Natural killer cell treated with Interleukin-12 subunit alpha and Interleukin-12 subunit beta and Interleukin-15 and Interleukin-18, amount 100 ng/mL, for 72 hours (primary cell): ENCODE measurements at places on chromosomes 1 and 21. TPM values are rescaled to one million over a fixed set of nuclear protein-coding genes. Genes with fewer than 3 reads are reported as not detected.

- H3K27me3 ChIP-seq: no peaks in the 10 kb centered on the region
- H3K4me1 ChIP-seq: peaks cover 50% of the 10 kb centered on the region
- DNase-seq: no peak
- peak overlapping the region; percentile 89 for H3K4me3 ChIP-seq
- H3K27ac ChIP-seq: peak overlapping the region; percentile 89
Observed at GRCh38 chr1:202806845-202807450, 1.3 kb downstream of the KDM5B start.

DNA sequence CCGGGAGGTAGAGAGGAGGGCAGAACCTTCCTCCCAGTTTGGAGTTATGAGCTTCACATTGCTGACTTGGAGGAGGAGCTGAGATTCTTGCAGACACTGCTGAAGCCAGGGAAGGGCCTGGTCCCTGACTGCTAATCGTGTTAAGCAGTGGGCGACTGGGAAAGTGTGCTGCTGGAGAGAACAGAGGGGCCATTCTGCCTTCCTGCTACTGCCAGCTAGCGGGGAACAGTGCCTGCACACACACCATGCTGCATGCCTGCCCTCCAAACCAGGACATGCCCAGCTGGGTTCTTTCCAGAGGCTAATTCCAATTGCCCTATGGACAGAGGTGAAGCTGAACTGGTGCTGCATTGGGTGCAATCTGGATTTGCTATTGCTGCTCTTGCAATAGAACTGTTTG lies 281.4 kb downstream of the AJAP1 start:
- no peak overlapping the region for H3K4me3 ChIP-seq
- peaks cover 8% of the 10 kb centered on the region for H3K36me3 ChIP-seq
- no peak overlapping the region for H3K27ac ChIP-seq
- no peaks in the 10 kb centered on the region for H3K27me3 ChIP-seq
- no peak for DNase-seq

- DNase-seq: no peak
- peaks cover 31% of the 10 kb centered on the region for H3K4me1 ChIP-seq
- peaks cover 23% of the 10 kb centered on the region for H3K27me3 ChIP-seq
- H3K36me3 ChIP-seq: no peaks in the 10 kb centered on the region
- peak overlapping the region; percentile 79 for H3K4me3 ChIP-seq
- no peak overlapping the region for H3K27ac ChIP-seq
Observed at GRCh38 chr1:54489627-54490250, 58.3 kb upstream of the ACOT11 start.

DNA sequence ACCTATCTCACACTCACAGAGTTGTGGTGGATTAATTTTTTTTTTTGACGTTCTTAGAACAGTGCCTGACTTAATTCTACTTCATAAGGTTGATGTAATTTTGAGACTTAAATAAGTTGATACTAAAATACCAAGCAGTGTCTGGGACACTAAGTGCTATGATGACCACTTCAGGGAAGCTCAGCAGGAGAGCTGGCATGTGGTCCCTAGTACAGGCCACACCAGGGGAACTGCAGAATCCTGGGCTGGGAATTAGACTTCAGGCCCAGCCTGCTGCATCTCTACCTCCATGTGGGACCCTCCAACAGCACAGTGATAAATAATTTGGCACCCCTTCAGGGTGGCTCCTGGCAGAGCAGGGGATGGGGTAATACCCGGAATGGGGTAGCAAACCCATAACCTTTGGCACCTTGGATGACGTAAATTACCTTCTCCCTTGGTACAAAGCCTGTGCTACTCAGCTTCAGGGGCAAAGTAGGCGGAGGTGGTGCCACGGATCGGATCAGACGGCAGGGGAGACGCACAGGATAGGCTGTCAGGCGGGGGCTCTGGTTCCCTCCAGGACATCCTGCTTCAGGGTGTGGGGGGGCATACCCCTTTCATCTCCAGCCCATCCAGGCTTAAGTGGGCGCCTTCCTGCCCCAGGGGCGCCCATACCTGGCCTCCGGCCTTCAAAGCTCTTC lies 4.8 kb downstream of the MFSD2A start:
- DNase-seq: no peak
- no peaks in the 10 kb centered on the region for H3K27me3 ChIP-seq
- H3K36me3 ChIP-seq: peaks cover 10% of the 10 kb centered on the region
- no peak overlapping the region for H3K4me3 ChIP-seq

GRCh38 chr1:29639741-29640427 lies 403.6 kb downstream of the PTPRU start:
- H3K4me3 ChIP-seq: no peak overlapping the region
- H3K27me3 ChIP-seq: peaks cover 24% of the 10 kb centered on the region

HORMAD1 gene
- total RNA-seq: 0.43 TPM

DPYD gene
- total RNA-seq: 33.9 TPM

CHIA gene
- total RNA-seq: not detected
